T-helper 2 cell treated with Interferon-gamma antibody and Interleukin-4, amounts not matched to agents 5 μg/mL and 100 μg/mL, for 36 hours (primary cell): ENCODE measurements at places on chromosomes 16 and 17.
A peak's percentile ranks its signal among the peaks of the same experiment; 100 is the strongest.

DNA sequence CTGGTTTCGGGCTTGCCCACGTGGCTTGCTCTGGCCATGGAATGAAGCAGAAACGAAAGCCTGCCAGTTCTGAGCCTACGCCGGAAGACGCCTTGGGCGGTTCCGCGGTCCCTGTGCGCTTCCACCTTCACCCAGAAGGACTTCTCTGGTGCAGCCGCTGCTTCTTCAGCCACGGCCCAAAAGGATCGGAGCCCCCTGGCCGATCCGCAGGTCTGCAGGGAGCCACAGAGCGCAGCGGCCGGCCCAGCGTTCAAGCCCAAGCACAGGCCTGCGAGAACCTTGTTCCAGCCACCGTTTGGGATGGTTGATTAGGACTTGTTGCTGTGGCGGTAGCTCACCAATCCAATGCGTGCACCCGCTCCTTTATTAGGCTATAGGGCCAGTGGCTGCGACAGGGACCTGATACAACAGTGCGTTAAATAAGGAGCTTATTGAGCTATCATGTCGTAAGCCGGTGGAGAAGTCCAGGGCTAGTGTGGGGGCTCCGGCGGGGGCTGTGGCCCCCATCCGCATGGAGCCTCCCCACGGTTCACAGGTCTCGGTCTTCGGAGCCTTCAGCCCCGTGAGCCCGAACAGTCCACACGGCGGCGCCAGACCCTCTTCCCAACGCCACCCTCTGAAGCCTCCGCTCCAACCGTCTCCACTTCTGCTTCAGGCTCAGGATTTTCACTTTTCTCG, 10.2 kb upstream of the MPP2 start:
- DNase-seq, result peak; percentile 21

DNA sequence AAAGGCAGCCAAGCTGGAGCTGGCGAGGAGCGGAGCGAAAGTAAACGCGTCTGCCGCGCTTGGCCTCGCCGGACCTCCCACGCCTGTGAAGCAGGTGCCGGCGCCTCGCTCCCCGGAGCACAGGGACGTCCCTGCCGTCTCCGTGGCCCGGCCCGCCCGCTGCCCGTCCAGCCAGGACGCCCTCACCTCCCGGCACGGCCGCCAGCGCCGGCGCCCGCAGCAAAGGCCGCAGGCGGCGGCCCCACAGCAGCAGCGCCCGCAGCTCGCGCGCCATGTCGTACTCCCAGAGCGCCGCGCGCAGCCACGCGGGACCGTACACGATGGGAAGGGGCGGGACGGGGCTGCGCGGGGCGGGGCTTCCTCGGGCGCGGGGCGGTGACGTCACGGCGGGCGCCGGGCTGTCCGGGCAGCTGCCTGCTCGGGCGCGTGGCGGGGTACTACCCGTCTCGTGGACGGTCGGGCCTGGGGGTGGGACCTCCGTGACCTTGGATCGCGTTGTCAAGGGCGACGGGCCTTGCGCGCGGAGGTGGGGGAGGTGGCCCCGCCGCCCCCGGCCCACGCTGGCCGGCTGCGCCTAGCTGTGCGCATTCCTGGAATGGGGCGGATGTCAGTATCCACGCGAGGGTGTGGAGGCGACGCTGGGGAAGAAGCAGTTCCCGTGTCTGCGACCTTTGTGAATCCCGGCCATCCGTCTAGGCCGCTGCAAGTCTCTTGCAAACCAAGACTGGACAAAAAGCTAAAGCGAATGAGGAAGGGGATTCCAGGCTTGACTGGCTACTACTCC, at the start of gene TRAP1:
TSS of gene TRAP1 (minus strand) at position 290 of the 784 bp plus-strand sequence. CDS start at position 274, 16 bp downstream.
- DNase-seq, result peak; percentile 86

GRCh38 chr16:2210386-2211365, at the start of gene BRICD5:
Gene BRICD5 (minus strand): TSS chr16:2210863. CDS start chr16:2210833, 30 bp downstream.
- no peak for DNase-seq

DNA sequence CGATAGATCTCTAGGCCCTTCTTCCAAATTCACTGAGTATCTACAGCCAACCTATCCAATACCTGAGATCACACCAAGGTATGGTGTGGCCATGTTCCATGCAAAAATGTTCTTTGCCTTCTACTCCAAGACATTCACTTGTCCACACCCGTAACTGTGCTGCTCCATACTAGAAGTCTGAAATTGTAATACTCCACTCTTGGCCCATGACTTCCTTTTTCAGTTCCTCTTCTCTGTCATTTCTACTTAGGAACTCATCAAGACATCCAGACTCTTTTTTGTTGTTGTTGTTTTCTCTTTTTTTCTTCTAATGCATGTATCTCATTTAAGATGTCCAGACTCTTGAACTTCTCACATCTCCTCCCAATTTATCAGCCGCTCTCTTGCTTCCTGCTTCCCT, 42.5 kb upstream of the KSR1 start:
- no peak for DNase-seq

DNA sequence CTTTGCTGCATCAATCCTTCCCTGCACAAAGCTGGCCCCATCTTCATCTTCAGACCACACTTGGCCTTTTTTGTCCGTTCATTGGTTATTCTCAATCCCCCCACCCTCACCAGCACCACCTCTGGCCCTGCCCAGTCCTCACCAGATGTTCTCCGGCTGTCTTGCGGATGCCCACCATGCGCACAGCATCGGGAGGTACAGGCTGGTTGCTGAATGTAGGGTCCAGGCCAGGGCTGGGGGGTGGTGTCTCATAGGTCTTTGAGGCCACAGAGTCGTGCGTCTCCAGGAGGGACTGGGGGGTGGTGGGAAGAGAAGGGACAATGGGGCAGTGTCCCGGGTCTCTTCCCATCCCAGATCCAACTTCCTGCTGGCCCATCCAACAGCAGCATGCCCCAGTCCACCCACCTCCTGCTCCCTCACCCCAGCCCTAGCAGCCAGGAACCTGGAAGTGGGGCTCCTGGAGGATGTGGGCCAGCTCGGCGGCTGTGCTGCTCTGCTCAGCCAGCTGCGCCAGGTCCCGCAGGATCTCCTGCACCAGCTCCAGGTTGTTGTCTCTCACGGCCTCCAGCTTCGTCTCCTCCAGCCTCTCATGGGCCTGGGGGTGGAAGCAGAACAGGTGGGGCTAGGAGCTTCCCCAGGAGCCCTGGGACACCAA, 24.4 kb downstream of the MPP2 start:
- DNase-seq, result no peak

DNA sequence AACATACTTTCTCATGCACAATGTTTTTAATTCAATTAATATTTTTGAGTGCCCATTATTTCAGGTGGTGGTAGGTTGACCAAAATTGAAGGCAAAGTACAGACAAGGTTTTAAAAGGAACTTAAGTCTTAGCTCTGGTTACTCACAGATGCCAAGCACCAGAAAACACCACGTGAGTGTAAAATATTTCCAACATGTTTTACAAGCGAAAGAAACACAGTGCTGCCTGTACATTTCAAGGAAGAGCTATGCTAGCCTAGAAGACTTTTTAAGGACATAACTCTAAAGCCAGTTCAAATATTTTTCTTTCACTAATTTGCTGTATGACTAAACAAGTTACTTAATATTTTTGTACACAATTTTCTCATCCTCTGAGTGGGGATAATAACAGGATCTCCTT, 736.4 kb upstream of the GOT2 start:
- no peak for DNase-seq

- peak; percentile 20 for DNase-seq
These were observed 662 bp upstream of the TUBB3 start for GRCh38 chr16:89922477-89922883.

DNA sequence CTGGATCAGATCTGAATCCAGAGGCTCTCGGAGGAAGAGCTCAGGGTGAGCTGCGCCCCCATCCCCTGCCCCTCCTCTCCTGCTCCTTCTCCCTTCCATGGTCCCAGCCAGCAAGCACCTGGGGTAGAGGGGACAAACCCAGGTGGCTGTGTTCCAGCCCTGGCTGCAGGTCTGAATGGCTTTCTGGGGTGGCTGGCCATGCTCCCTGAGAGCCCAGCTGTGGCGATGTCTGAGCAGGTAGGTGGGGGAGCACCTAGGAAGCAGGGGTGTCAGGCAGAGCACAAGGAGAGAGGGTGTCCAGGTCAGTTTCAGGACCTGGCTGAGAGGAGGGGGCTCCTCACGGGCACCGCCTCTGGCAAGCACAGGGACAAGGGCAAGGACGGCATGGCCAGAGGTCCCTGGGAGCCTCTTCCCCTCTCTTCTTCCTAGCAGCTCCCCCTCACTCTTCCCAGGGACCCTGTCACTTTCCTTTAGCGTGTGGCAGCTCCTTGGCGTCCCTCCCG, 310.0 kb downstream of the SEC14L1 start:
- no peak for DNase-seq

DNA sequence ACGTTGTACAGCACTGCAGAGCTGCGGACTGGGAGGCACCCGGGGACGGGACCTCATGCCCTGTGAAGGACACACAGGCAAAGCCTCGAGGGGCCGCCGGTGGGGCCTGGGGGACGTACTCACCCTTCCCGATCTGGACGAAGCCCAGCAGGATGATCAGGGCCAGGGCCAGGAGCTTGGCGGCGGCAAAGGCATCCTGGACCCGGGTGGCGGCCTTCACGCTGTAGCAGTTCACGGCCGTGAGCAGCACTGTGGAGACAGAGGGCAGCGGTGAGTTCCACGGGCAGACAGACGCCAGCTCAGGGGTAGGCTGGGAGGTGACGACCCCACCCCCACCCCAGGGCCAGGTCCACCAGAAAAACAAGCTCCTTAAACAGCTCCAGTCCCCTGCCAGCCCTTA, 17.7 kb downstream of the SLC7A5 start:
- DNase-seq, result no peak

- no peak for DNase-seq
These were observed 2.5 kb upstream of the HS3ST3B1 start for GRCh38 chr17:14298221-14298946.

- peak; percentile 51 for DNase-seq
These were observed 7.3 kb downstream of the SLC22A31 start for GRCh38 chr16:89192956-89193575.

GRCh38 chr16:81995651-81996050, 15.6 kb downstream of the SDR42E1 start:
- DNase-seq, result no peak

DNA sequence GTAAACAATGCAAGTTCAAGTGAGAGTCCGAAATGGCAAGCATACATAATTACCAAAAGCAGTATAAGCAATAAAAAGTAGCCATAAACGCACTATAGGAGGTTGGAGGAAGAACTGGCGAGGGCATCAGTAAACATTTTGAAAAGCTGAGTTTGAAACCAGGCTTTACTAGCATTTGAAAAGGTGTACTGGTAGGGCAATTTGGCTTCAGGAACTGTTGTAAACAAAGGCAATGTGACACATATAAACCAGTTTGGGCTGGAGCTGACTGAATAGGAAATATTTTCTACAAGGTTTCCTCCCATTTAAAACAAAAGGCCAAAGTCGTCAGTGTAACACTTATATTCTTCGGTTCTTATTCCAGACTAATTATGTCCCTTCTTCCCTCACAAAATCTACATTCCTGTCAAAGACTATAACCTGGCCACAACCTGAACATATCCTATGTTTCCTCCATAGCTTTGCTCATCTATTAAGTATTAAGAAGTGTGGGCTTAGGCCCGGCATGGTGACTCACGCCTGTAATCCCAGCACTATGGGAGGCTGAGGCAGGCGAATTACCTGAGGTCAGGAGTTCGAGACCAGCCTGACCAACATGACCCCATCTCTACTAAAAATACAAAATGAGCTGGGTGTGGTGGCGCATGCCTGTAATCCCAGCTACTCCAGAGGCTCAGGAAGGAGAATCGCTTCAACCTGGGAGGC, 7.8 kb downstream of the CBX1 start:
- no peak for DNase-seq

GRCh38 chr16:67723151-67723910, 4.2 kb upstream of the GFOD2 start:
- no peak for DNase-seq

GRCh38 chr17:2718150-2718938, 6.8 kb upstream of the CLUH start:
- DNase-seq, result no peak

DNA sequence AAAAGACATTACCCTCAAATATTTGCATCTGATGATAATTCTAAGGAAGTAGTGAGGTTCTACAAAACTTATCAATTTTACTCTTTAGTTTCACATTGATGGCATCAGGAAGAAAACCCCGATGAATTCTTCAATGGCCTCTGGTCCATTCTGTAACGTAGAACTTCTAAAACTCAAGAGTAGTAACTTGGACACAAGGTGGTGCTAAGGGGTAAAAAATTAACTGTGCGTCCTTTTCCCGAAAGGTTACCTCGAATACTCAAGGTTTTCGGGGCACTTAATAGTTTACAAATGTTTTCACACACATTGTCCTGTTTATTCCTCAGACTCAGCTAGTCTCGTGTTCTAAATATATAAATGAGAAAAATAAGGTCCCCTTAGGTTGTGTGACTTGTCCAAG, 517.3 kb upstream of the ZFHX3 start:
- no peak for DNase-seq

DNA sequence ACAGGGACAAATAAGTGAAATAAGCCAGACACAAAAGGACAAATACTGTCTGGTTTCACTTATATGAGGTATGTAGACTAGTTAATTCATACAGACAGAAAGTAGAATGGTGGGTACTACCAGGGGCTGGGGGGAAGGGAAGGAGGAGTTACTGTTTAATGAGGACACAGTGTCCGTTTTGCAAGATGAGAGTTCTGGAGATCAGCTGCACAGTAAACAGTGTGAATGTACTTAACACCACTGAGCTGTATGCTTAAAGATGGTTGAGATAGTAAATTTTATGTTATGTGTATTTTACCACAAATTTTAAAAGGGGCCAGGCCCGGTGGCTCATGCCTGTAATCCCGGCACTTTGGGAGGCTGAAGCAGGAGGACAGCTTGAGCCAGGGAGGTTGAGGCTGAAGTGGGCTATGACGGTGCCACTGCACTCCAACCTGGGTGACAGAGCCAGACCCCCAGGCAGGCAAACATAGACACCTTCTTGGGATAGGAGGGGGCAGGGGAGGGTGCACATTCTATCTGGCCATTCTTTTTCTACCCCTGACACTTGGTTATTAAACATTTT, 23.5 kb downstream of the LRRC75A start:
- DNase-seq, result no peak

- DNase-seq, result peak; percentile 18
These were observed 917 bp downstream of the YWHAE start for GRCh38 chr17:1398931-1399678.

GRCh38 chr16:84874004-84874435, 54.2 kb downstream of the CRISPLD2 start:
- DNase-seq, result no peak

GRCh38 chr16:87963400-87963799, 12.2 kb downstream of the BANP start:
- DNase-seq, result peak; percentile 79

DNA sequence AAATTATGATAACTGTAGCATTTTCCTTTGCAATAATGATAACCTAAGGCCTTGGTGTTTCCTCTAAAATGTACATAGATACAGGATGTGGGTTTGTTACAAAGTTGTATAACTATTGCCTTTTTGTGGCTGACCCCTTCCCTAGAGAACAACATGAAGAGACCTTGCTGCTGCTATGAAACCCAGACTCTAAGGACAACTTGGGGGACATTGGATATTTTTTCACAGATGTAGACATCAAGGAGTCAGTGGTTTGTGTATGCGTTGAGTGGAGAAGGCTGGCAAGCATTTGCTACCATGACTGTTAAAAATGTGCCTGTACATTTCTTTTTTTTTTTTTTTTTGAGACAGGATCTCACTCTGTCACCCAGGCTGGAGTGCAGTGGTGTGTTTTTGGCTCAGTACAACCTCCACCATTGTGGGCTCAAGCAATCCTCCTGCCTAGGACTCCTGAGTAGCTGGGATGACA, 12.3 kb downstream of the HMOX2 start:
- DNase-seq, result no peak
